Adrenal gland (tissue), 19 donors: ENCODE measurements at places on chromosomes 2 and 18. TPM values are rescaled to one million over a fixed set of nuclear protein-coding genes. Genes with fewer than 3 reads are reported as not detected.

- DNase-seq, result no peak
Observed at GRCh38 chr2:215427585-215427984, 8.3 kb downstream of the FN1 start.

- DNase-seq, result no peak
Observed at GRCh38 chr2:189276277-189276676, 96.7 kb upstream of the COL5A2 start.

- no peak for DNase-seq
Observed at GRCh38 chr18:9283791-9284190, 50.8 kb upstream of the TWSG1 start.

Gene SNRPD1
- 53.4 TPM for total RNA-seq

DNA sequence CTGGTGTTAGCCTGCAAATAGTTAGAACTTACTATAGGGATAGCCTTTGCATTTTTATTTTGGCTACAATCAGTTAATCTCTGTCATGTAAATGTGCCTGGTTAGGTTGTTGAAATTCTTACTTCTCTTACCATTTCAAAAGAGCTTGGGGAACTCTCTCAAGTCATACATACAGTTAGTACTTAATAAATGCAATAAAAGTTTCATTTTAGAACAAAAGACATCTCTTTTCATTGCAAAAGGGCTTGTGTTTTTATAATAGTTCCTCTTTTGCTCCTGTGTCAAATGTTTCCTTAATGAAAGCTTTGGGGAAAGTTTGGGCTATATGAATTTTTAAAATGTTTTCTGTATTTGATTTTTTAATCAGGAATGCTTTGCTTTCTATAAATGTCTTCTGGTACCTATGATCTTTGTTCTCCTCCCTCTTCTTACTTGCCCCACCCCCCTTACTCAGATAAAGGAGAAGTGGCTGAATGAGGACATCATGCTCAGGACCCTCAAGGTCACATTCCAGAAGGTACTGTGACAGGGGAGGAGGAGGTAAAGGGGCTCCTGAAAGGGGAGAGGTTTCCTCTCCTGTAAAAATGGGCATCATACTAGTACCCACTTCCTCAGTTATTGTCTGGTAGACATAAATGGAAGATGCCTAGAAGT lies 13.6 kb downstream of the PTPN18 start:
- DNase-seq, result no peak

GRCh38 chr2:86233436-86233835 lies 34.2 kb downstream of the MRPL35 start:
- no peak for DNase-seq

DNA sequence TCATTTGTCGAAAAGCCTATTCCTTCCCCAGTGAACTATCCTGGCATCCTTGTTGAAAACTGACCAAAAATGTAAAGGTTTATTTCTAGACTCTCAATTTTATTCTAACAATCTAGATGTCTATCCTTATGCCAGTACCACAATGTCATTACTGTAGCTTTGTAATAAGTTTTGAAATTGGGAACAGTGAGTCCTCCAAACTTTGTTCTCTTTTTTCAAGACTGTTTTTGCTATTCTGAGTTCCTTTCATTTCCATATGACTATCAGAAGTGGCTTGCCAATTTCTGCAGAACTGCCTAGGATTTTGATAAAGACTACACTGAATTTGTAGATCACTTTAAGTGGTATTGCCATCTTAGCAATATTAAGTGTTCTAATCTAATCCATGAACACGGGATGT lies 9.7 kb downstream of the STARD7 start:
- DNase-seq, result no peak

DNA sequence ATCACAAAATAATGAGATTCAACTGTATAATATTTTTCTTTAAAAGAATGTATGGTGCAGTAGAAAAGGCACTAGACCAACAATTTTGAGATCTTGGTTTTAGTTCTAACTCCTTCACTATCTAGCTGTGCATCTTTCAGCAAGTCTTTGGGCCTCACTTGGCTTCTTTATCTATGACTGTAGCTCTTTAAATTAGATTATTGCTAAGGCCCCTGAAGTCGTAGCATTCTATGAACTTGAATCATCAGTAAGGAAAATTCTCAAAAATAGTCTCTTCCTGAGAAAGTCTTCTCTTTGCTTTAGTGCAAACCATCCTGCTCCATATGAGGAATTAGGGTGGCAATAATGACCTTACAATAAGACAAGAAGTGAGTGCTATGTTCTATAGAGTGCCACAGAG lies 140.4 kb downstream of the FTCDNL1 start:
- no peak for DNase-seq

Gene ALLC
- total RNA-seq, result 0.72 TPM

DNA sequence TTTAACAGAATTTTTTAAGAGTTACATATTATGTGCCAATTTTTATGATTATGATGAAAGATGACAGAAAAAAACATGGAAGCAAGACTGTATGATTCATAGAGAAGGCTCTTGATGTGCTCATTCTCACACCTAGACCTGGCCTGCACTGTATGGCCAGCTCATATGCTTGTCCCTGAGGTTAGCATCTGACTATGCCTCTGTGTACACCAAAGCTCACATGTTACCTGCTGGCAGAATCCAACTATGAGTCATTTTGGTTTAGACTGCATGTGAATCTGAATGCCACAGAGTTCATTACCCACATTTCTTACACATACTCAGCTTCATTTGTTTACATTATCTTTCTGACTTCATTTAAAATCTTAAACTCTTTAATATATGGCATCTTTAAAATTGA lies 139.0 kb downstream of the DSC3 start:
- DNase-seq, result no peak

DNA sequence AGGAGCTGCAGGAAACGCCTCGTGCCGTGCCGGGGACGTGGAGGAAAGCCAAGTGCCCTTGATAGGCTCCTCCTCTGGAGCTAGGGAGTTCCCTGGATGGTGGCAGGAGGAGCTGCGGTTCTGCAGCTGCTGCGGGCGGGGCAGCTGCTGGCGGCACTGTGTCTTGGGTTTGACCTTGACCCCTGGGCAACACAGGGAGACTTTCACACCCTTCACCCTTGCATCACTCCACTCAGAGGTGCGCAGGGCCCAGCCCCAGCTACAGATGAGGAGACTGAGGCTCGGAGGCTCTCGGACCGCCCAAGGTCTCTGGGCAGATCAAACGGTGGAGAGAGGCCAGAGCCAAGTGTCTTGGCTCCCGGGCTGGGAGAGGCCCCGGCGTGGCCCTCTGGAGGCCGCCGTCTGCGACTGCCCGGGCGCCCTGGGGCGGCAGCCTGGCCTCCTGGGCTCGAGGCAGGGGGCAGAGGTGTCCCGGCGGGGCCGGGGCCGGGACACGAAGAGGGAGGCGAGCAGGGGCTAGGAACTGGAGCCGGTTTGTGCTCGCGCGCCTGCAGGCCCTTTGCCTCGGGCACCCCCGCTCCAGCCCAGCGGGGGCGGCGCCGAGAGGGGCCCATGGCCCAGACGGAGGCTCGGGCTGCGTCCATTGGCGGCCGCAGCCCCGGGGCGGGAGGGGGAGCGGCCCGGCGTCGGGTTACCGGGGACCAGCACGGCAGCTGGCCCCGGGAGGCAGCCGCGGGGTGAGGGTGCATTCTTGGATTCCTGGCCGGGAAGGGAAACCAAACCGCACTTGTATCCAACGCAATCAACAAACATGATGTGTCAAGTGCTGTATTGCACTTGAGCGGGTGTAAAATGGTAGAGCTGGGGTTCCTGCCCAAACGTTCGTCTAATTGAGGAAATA lies 129.6 kb upstream of the SLC1A4 start:
- DNase-seq, result peak; percentile 97

Gene CFAP65
- total RNA-seq, result not detected

DNA sequence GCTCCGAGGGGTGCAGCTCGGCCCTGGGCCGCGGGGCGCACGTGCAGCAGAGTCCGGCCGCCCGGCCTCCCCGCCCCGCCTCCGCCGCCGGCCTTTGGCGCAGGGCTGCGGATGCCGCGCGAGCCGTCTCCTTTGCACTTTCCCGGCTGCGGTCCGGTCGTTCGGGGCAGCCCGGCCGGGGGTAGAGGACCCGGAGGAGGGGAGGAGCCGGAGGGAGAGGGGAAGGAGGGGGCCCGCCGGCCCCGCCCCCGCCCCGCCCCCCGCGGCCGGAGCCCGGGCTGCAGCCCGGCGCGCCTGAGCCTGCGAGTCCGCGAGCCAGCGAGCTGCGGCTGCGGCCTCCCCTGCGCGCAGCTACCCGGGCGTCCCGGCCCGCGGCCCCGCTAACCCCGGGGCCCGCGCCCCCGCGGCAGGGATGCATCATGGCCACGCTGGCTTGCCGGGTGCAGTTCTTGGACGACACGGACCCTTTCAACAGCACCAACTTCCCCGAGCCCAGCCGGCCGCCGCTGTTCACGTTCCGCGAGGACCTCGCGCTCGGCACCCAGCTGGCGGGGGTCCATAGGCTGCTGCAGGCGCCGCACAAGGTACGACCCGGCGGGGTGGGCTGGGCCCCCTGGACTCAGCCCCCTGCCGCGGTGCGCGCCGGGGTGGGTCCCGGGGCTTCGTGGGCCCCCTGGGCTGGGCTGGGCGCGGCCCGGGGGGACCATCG lies at the start of gene FHOD3:
Gene FHOD3 (plus strand): TSS at position 297 of the 709 bp plus-strand sequence. CDS start 123 bp downstream, at position 420.
- DNase-seq, result peak; percentile 84

DNA sequence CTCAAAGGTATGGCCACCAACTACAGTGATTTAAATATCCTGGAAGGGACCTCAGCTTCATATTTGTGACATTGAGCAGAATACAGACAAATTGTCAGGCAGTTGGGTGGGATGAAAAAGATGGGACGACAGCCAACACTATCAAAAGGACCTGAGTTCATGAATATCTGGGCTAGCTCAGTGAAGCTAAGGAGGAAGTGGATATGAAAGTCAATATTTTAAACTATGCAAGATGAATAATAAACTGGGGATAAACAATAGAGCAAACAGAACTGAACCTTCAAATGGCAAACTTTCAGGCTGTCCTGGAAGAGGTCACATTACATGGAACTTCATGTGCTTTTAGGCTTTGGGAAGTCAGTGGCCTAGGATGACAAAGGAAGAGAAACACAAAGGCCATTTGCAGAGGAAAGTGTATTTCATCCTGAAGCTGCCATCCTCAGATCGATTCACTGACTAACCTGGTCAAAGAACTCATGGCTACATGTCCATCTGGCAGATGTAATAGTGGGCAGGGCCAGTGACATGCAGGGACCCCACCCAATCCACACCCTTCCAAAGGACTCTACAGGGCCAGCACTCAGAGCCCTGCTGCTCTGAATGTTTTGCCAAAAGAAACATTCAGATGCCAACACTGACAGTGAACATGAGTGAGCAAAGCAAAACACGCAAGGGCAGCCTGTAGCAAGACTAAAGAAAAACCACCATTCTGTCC lies 175.7 kb downstream of the ETAA1 start:
- DNase-seq, result no peak

DNA sequence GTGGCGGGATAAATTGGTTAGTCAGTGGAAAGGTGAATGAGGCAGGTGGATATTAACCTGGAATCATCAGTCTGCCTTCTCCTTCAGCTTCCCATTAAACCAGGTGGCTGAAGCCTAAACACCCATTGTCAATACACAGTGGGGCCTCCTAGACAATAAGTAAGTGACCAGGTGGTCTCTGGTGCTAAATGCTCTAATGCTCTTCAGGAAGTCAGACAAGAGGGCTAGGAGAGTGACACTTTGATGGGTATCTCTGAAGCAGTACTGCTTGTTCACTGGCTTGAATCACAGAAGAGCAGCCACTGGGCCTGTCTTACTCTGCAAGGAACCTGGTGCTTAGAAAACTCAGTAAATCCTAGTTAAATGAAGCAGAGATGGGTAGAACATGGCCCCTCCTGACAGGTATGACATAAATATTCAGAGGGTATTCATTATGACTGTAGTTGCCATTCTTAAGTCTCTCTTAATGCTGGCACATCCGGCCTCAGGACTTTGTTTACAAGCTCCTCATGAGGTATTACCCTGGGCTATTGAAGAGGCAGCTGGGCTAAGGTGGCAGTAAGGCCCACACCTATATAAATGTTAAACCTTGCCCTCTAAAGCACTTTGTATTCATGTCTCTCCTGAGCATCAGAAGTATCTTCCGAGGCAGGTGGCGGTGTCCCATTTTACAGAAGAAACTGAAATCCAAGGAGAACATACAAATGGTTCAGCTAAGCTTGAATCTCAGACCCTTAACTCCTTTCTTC lies 104.9 kb downstream of the NCK2 start:
- no peak for DNase-seq

DNA sequence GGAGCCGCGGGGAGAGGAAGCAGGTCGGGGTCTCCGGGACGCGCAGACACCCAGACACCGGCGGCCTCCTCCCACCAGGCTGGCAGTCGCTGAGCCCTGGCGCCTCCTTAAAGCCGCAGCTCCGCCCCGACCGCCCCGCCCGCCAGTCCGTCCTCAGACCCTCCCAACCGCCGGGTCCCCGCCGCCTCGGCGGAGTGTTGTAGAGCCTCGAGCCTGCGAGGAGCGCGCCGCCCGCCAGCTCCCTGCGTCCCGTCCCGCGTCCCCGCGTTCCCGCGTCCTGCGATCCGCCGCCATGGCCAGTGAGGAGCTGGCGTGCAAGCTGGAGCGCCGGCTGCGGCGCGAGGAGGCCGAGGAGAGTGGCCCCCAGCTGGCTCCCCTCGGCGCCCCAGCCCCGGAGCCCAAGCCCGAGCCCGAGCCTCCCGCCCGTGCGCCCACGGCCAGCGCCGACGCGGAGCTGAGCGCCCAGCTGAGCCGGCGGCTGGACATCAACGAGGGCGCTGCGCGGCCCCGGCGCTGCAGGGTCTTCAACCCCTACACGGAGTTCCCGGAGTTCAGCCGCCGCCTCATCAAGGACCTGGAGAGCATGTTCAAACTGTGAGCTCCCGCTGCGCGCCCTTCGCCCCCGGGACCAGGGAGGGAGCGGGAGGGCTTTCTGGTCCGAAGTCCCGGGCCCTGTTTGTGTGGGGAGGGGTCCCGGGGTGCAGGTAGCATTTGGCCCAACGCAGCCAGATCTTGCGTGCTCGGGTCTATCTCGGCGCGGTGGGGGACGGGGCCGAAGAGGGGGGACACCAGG lies at the start of gene EFHD1:
Gene EFHD1 (plus strand): TSS at position 192 of the 793 bp plus-strand sequence. CDS start 101 bp downstream, at position 293.
- DNase-seq, result peak; percentile 52

Gene CLIP4
- 26.8 TPM for total RNA-seq

- no peak for DNase-seq
Observed at GRCh38 chr18:80112624-80113248, 3.7 kb downstream of the ADNP2 start.

DNA sequence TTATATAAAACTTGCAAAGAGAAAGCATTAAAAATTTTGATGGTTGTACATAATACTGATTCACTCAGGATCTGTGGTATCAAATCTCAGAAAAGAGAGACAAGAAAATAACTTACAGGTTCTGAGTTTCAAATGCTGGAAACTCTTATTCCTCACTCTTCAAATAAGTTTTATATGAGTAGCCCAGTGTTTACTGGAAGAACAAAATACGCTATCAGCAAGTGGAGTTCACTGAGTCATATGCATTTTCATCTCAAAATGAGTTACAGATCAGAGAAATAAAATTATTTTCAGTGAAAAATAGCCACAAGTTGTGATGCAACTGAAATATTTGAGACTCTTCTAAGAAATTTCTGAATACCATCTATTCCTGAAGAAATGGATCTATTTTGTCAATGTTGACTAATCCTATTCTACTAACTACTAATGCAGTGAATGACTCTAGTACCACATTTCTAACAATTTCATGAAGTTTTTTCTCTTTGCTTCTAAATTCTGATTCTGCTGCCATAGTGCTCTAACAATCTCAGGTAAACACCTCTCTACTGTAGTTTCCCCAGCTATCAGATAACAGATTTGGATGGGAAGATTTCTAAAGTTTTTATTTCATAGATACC lies 391.7 kb downstream of the ZEB2 start:
- DNase-seq, result no peak

GRCh38 chr18:6010284-6010683 lies 115.0 kb upstream of the TMEM200C start:
- DNase-seq, result peak; percentile 55

- no peak for DNase-seq
Observed at GRCh38 chr2:148885209-148885608, 10.2 kb downstream of the KIF5C start.

Gene SRD5A2
- total RNA-seq, result not detected

GRCh38 chr2:86477349-86477748 lies 36.2 kb downstream of the KDM3A start:
- no peak for DNase-seq
